ENCODE measurements at places on chromosomes 1 and 21.

- no peaks in the 10 kb centered on the region for H3K27me3 ChIP-seq
- H3K4me3 ChIP-seq = no peak overlapping the region
- H3K36me3 ChIP-seq = no peaks in the 10 kb centered on the region
These were observed 51.1 kb downstream of the DMAP1 start for GRCh38 chr1:44264451-44264771.

DNA sequence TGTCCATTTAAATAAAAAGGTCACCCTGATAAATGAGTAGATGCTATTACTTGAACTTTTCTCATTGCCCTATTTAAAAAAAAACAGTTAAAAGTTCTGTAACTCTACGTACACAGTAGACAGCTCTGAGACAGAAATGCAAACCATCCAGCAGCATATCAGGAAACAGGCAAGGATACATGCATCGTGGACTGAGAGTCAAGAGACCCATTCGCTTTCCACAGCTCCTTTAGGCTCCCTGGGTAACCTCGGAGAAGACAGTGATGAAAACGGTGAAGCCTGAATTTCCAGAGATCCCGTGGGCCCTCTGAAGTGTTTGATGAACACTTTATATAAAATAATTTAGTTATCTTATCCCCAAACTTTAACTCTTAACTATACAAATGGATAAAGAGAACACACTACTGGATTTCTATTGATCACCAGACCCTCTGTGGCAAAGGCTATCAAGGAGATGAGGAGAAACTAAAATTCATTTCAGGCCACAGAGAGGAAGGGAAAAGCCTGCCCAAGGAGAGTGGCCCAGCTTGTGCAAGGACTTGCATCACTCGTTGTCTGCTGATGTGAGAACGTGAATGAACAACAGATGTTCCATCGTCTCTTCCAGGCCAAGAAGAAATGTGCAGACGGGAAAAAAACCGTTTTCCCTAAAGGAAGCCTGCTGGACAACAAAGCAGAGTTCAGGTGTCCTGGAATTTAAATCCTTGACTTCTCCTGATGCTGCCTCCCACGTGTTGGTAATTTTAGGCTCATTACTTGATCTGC, 131.0 kb downstream of the TGFBR3 start:
- H3K27me3 ChIP-seq = no peaks in the 10 kb centered on the region
- peaks cover 4% of the 10 kb centered on the region for H3K36me3 ChIP-seq
- H3K27ac ChIP-seq = peak overlapping the region; percentile 81
- peaks cover 59% of the 10 kb centered on the region for H3K4me1 ChIP-seq
- H3K4me3 ChIP-seq = no peak overlapping the region
- ATAC-seq = peak; percentile 70

DNA sequence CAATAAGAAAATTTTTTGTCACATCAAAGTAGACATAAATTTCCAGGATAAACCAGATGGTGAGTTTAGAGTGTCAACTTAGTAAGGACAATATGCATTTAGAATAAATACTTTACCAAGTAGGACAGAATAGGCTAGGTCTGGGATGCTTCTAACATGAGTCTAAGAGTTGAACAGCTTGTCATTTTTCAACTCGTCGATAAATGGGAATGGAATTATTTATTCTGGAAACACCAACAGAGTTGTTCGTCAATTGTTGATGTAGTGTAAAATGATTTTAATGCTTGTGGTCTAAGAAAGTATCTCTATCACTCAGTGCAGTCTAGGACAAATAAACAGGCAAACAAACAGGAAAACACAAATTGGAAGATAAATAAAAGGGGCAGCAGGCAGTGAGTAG, 358.4 kb upstream of the ST6GALNAC5 start:
- H3K4me1 ChIP-seq = no peaks in the 10 kb centered on the region
- H3K27me3 ChIP-seq = no peaks in the 10 kb centered on the region
- no peaks in the 10 kb centered on the region for H3K36me3 ChIP-seq
- H3K27ac ChIP-seq = no peak overlapping the region
- no peak overlapping the region for H3K4me3 ChIP-seq

DNA sequence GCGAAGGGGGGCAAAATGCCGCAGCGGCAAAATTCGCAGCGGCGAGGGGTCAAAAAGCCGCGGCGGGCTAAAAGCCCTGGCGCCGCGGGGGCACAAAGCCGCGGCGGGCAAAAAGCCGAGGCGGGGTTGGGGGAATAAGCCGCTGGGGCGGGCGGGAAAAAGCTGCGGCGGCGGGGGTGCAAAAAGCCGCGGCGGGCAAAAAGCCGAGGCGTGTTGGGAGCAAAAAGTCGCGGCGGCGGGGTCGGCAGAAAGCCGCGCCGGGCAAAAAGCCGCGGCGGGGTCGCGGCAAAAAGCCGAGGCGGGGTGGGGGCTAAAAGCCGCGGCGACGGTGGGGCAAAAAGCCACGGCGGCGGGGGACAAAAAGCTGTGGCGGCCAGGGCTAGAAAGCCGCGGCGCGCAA, 3902.5 kb downstream of the SRGAP2C start:
- H3K36me3 ChIP-seq = no peaks in the 10 kb centered on the region
- no peaks in the 10 kb centered on the region for H3K4me1 ChIP-seq
- H3K27me3 ChIP-seq = peaks cover 31% of the 10 kb centered on the region
- H3K4me3 ChIP-seq = no peak overlapping the region
- ATAC-seq = no peak

DNA sequence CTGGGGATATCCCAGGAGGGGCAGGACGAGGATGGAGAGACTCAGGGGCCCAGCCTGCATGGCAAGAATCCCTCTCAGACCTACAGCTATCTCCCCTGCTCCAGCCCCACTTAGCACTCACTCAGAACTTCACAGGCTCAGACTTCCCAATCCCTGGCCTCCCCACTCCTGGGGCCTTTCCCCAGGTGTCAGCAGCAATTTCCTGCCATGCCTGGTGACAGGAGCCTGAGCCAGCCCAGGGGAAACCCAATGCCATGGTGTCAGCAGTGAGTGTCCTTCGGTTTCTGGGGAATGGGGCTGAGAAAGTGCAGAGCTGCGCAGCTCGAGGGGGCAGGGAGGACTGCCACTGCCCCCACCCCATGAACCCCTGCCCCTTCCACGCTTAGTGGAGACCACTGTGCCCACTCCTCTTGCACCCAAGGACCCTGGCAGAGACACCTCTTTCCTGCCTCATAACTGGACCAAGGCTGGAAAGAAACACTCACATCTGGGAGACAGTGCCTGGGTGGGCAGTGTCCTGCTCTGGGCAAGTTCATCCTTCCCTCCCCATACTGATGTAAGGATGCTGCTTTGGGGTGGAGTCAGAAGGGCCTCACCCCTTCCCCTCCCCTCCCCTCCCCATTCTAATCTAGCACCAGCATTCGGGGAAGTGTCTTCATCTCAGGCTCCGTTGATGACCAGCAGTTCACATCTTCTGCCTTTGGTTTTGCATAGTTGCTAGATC, 17.1 kb upstream of the UBL4B start:
- H3K4me1 ChIP-seq = no peaks in the 10 kb centered on the region
- H3K4me3 ChIP-seq = no peak overlapping the region
- peaks cover 44% of the 10 kb centered on the region for H3K27me3 ChIP-seq
- H3K36me3 ChIP-seq = no peaks in the 10 kb centered on the region
- ATAC-seq = no peak
- H3K27ac ChIP-seq = no peak overlapping the region

DNA sequence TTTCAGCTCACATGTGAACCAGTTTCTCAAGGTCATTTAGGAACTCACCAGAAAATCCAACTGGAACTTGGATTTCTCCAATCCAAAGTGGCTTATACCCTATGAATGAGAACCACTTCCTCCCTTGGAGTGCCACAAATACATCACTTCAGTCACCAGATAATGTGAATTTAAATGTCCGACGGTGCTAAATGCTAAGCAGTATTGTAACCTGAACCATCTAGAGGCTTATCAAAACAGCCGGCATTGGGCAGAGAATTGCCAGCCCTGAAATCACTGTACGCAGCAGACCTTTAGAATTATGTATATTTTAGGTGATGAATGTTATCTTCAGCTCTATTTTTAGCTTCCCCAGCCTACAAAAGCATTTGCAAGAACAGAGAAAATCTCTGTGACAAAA, 76.8 kb upstream of the COX20 start:
- no peak overlapping the region for H3K27ac ChIP-seq
- H3K4me1 ChIP-seq = no peaks in the 10 kb centered on the region
- no peak overlapping the region for H3K4me3 ChIP-seq
- H3K27me3 ChIP-seq = no peaks in the 10 kb centered on the region
- no peak for ATAC-seq

DNA sequence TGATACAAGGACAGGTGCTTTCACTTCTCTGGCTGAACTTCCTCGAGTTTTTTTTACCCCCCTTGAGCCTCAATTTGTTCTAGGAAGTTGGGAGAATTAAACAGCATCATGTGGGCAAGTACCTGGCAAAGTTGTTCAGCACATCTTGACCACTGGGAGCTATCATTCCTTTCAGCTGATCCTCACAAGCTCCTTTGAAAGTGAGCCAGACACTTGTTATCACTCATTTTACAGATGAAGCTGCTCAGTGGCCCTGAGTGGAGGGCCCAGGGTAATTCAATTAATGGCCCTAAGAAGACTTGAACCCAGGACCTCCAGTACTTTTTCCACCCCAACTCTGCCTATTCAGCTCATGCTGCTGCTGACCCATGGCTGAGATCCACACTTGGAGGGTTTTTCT, 2.0 kb downstream of the RGS8 start:
- no peak for ATAC-seq
- no peak overlapping the region for H3K27ac ChIP-seq
- H3K27me3 ChIP-seq = peaks cover 20% of the 10 kb centered on the region
- H3K4me1 ChIP-seq = no peaks in the 10 kb centered on the region
- no peak overlapping the region for H3K4me3 ChIP-seq

- no peaks in the 10 kb centered on the region for H3K27me3 ChIP-seq
- H3K36me3 ChIP-seq = no peaks in the 10 kb centered on the region
- peaks cover 5% of the 10 kb centered on the region for H3K4me1 ChIP-seq
- ATAC-seq = peak; percentile 78
- no peak overlapping the region for H3K4me3 ChIP-seq
- H3K27ac ChIP-seq = peak overlapping the region; percentile 60
These were observed 35.7 kb upstream of the HLX start for GRCh38 chr1:220843481-220844011.

DNA sequence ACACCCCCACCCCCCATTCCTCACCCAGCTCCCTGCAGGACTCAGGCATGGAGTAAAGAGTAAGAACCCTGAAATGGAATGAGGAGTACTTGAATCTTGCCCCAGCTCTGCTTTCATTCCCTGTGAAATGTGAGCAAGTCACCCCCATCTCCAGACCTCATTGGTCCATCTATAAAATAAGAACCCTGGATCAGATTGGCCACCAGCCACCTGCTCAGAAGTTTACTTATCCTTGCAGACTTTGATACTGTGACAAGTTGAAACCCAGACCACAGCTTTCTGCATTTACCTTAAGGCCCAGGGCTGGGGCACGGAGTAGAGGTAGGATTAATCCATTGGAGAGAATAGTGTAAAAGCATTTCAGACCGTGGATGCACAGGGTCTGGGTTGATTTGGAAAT, 2.2 kb downstream of the KISS1 start:
- no peaks in the 10 kb centered on the region for H3K36me3 ChIP-seq
- no peak overlapping the region for H3K4me3 ChIP-seq
- ATAC-seq = no peak
- no peak overlapping the region for H3K27ac ChIP-seq
- H3K4me1 ChIP-seq = peaks cover 9% of the 10 kb centered on the region
- H3K27me3 ChIP-seq = peaks cover 98% of the 10 kb centered on the region

DNA sequence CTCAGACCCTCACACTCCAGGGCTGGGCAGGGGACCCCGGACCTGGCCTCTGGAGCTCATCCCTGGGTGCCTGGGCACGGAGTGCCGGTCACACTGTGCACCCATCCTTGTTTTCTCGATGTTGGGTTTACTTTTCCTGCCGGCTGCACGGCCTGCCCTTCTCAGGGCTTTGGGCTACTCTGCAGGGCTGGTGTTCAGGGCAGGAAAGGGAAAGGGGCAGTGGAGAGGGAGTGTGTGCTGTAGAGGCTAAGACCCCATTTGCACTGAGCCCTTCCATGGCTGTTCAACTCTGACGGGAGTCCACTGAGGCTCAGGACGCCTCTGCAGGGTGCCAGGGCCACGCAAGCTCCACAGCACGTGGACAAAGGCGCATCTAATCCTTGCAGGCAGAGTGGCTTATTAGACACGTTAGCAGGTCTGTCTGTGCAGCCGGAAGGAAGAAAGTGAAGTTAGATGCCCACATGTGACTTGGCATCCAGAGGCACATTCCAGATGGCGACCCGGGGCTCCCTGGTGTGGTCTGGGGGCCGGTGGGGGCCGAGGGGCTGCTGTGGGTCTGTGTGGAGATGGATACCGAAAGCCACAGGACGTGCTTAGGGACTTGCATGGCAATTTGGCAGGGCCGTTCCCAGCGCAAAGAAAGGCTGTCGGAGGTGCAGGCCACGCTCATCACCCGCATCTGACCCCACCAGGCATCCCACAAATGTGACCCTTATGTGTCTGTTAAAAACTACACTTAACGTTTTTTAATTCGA, 33.6 kb downstream of the COL18A1 start:
- H3K4me1 ChIP-seq = no peaks in the 10 kb centered on the region
- no peak for ATAC-seq
- no peaks in the 10 kb centered on the region for H3K36me3 ChIP-seq
- peak overlapping the region; percentile 46 for H3K4me3 ChIP-seq
- no peaks in the 10 kb centered on the region for H3K27me3 ChIP-seq

GRCh38 chr1:22508329-22508728, 55.0 kb upstream of the EPHA8 start:
- no peak for ATAC-seq
- no peak overlapping the region for H3K27ac ChIP-seq
- H3K4me3 ChIP-seq = no peak overlapping the region
- peaks cover 3% of the 10 kb centered on the region for H3K36me3 ChIP-seq

DNA sequence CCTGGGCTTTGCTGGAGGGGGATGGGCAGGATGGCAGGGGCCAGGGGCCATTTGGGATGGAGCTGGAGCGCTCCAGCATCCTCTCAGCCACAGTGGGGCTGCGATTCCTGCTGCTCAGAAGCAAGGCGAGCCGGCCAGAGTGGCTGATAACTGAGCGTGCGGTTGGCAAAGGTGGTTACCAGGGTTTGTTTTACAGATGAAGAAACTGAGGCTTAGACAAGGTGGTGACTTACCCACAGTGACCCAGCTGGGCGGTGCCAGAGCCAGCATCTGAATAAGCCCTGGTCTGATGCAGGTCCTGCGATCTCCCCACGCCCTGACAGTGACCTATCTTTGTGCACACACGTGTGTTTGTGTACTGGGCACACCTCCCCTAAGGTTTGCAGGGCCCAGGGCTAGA, 5.9 kb upstream of the PRXL2B start:
- H3K4me3 ChIP-seq = no peak overlapping the region
- H3K36me3 ChIP-seq = no peaks in the 10 kb centered on the region
- H3K27me3 ChIP-seq = peaks cover 53% of the 10 kb centered on the region

- no peaks in the 10 kb centered on the region for H3K36me3 ChIP-seq
- H3K4me3 ChIP-seq = no peak overlapping the region
- ATAC-seq = no peak
- H3K4me1 ChIP-seq = no peaks in the 10 kb centered on the region
- H3K27me3 ChIP-seq = peaks cover 13% of the 10 kb centered on the region
- no peak overlapping the region for H3K27ac ChIP-seq
These were observed 124.9 kb upstream of the PLXNA2 start for GRCh38 chr1:208369045-208369444.

GRCh38 chr1:19443326-19443725, 42.0 kb downstream of the CAPZB start:
- no peaks in the 10 kb centered on the region for H3K36me3 ChIP-seq
- H3K27me3 ChIP-seq = no peaks in the 10 kb centered on the region
- H3K4me1 ChIP-seq = peaks cover 87% of the 10 kb centered on the region
- H3K4me3 ChIP-seq = no peak overlapping the region
- H3K27ac ChIP-seq = peak overlapping the region; percentile 90

- H3K4me3 ChIP-seq = no peak overlapping the region
- H3K4me1 ChIP-seq = no peaks in the 10 kb centered on the region
- peak; percentile 50 for ATAC-seq
- H3K36me3 ChIP-seq = no peaks in the 10 kb centered on the region
- no peaks in the 10 kb centered on the region for H3K27me3 ChIP-seq
These were observed 102.8 kb upstream of the ZNF648 start for GRCh38 chr1:182164273-182164672.

All from gastroesophageal sphincter (tissue), 4 donors.